Panc1 (cell line): ENCODE measurements at places on chromosomes 13 and 19. TPM values are rescaled to one million over a fixed set of nuclear protein-coding genes. Genes with fewer than 3 reads are reported as not detected.

- no peaks in the 10 kb centered on the region for H3K4me1 ChIP-seq
- no peak overlapping the region for H3K4me3 ChIP-seq
- no peaks in the 10 kb centered on the region for H3K36me3 ChIP-seq
- H3K27me3 ChIP-seq = no peaks in the 10 kb centered on the region
- DNase-seq = no peak
- no peak overlapping the region for H3K27ac ChIP-seq
These were observed 108.2 kb upstream of the RNF113B start for GRCh38 chr13:98285317-98285716.

DNA sequence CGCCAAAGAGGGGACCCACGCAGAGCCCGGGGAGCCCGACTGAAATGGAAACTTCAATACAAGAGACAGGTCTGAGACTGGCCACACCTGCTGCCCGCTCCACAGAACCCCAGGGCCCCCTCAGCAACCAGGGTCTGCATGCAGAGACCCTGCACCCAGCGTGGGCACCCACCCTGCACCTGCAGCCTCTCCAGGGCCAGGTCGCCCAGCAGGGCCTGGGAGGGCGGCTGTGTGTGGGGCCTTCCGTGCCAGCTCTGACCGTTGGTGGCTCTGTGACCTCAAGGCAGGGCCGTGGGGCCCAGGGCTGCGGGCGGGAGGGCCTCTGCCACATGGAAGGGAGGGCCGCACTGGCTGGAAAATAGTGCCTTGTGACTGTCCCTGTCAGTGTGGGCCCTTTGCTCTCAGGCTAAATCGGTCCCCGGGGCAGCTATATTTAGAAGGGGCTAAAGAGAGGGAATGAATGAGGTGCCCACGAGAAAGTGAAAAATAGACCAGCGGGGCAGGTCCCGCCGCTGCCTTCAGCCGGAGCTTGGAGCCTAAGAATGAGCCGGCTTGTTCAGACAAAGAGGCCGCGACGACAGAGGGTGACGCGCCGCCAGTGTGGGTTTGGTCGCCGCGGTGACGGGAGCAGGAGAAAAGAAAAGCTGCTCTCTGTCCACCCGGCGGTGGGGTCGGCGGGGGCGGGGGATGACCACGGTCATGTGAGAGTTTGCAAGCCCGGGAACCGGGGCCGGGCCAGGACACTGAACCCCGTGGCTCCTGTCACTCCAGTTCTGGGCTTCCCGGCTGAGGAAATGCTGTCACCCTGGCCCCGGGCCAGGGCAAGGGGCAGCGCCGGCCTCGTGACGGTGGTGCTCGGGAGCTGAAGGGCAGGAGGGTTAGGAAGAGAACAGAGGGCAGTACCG is 70.5 kb downstream of the GADD45B start:
- no peaks in the 10 kb centered on the region for H3K27me3 ChIP-seq
- no peak for DNase-seq
- H3K27ac ChIP-seq = peak overlapping the region; percentile 100
- H3K36me3 ChIP-seq = no peaks in the 10 kb centered on the region
- 0 out of 2 replicates have a peak overlapping the region, but pooled peaks have one; percentile 6 for H3K4me3 ChIP-seq

DNA sequence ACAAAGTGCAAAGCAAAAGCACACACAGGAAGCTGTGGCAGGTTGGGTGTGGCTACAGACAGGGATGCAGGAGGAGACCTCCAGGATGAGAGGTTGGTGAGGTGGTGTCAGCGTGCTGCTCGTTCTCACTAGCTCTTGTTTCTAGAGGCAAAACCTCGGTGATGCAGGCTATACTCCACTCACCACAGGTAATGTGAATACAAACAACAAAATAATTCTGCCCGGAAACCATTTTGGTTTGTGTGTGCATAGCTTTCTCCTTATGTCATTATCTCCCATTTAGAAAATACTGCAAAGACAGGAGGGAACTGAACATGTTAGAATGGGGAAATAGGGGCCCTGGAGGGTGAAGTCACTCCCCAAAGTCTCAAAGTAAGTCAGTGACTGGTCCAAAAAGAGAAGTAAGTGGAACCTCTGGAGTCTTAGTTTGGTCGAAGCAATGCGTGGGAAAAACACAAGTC is 9.4 kb downstream of the LCP1 start:
- no peaks in the 10 kb centered on the region for H3K36me3 ChIP-seq
- H3K4me3 ChIP-seq = no peak overlapping the region
- DNase-seq = no peak
- H3K27me3 ChIP-seq = no peaks in the 10 kb centered on the region; the same call in 1 of the 2 replicates
- no peak overlapping the region for H3K27ac ChIP-seq

- no peak overlapping the region for H3K4me3 ChIP-seq
- no peaks in the 10 kb centered on the region for H3K27me3 ChIP-seq
- DNase-seq = no peak
- no peak overlapping the region for H3K27ac ChIP-seq
- H3K4me1 ChIP-seq = no peaks in the 10 kb centered on the region
- no peaks in the 10 kb centered on the region for H3K36me3 ChIP-seq
These were observed 24.2 kb downstream of the SERP2 start for GRCh38 chr13:44397766-44398223.

DNA sequence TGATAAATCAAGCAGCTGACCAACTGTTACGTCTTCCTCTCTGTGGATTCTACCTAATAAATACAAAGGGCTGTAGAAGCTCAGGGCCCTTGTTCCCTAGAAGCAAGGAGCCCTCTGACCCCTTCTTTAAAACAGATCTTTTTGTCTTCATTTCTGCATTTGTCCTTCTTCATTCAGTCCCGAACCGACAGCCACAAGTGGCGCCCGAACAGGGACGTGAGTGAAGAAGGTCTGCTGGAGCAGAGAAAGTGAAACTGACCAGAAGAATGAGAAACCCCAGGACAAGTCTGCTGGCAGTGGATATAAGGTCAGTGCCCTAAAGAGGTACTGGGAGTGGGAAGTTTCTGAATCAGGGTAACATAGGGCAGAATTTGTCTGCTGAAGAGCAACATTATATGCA is 13.1 kb downstream of the ZNF773 start:
- H3K36me3 ChIP-seq = no peaks in the 10 kb centered on the region
- H3K4me3 ChIP-seq = no peak overlapping the region
- H3K4me1 ChIP-seq = no peaks in the 10 kb centered on the region
- no peaks in the 10 kb centered on the region for H3K27me3 ChIP-seq
- H3K27ac ChIP-seq = no peak overlapping the region

- no peak overlapping the region for H3K27ac ChIP-seq
- H3K4me3 ChIP-seq = no peak overlapping the region
- H3K4me1 ChIP-seq = no peaks in the 10 kb centered on the region
- no peaks in the 10 kb centered on the region for H3K27me3 ChIP-seq
- peak; percentile 33 for DNase-seq
These were observed 6.7 kb upstream of the PLIN4 start for GRCh38 chr19:4524808-4525562.

DNA sequence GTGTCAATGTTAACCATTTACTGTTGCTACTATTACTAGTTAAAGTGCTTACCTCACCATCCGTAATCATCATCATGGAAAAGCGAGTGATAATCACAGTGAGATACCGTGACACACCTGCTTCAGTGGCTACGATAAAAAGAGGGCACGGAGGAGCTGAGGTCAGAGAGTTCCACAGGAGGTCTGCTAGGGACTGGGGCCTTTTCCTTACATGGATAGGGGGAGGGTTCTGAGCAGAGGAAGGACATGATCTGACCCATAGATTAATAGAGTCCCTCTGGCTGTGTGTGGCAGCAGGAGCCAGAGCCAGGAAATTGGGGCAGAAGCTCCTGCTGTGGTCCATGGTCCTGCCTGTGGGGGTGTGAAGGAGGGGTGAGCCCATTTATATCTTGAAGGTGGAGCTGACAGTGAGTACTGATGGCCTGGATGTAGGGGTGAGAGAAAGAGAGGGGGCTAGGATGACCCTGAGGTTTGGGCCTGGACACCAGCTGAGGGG is 136.7 kb downstream of the SIPA1L3 start:
- H3K27me3 ChIP-seq = no peaks in the 10 kb centered on the region
- H3K27ac ChIP-seq = no peak overlapping the region
- no peaks in the 10 kb centered on the region for H3K4me1 ChIP-seq
- no peaks in the 10 kb centered on the region for H3K36me3 ChIP-seq

GRCh38 chr19:46713781-46714443 is 3.0 kb downstream of the PRKD2 start:
- no peaks in the 10 kb centered on the region for H3K27me3 ChIP-seq
- H3K36me3 ChIP-seq = peaks cover 5% of the 10 kb centered on the region; the same call in 1 of the 2 replicates
- DNase-seq = no peak
- H3K4me1 ChIP-seq = peaks cover 5% of the 10 kb centered on the region
- H3K4me3 ChIP-seq = peak overlapping the region; percentile 74

DNA sequence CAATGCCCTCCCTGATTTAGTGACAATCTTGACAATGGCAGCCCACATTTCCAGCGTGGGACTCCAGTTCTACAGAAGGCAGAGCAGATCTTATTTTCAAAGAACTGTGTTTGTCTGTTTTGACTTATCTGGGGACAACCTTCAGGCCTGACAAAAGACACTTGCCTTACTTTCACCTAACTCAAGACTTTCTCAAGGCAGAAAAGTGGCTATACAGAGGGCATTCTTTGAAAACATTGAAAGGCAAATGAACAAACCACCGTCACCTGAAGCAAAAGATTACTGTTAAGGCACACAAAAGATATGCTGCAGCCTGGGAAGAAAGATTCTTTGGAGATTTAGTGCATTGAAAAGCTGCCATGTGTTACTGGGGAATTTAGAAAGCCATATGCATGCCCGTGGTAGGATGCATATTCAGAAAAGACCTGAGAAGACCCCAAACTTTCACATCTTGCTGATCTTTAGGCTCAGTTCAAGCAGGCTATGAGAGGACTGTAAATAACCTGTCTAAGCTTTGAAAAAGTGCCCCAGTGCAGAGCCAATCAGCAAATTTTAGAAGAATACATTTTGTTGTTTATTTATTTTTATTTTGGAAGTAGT is 82.8 kb downstream of the TSC22D1 start:
- no peaks in the 10 kb centered on the region for H3K36me3 ChIP-seq
- no peak overlapping the region for H3K4me3 ChIP-seq
- no peak overlapping the region for H3K27ac ChIP-seq
- H3K27me3 ChIP-seq = no peaks in the 10 kb centered on the region
- H3K4me1 ChIP-seq = no peaks in the 10 kb centered on the region

DNA sequence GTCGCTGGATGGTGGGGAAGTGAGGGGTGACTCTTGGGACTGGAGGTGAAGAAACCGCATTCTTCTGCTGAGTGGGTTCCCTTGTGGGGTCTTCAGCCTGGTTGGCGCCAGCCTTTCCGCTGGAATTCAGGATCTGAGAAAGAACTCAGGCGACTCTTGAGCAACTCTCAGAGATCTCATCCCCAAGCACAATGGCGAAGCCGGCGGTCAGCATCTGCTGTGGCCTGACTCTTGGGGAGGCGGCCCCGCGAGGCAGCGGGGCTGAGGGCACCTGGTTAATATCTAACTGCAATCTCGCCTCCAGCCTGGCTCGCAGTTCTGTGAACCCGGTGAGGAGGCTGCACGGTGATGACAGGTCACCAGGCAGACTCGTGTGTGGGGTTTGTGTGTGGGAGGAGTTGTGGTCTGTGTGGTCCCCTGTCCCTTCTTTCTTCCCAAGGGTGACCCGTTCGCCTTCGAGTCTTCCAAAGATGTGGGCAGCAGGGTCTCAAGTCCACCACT is 883 bp downstream of the ZNF441 start:
- no peak for DNase-seq
- H3K27me3 ChIP-seq = no peaks in the 10 kb centered on the region
- H3K27ac ChIP-seq = peak overlapping the region; percentile 77
- no peaks in the 10 kb centered on the region for H3K36me3 ChIP-seq

DNA sequence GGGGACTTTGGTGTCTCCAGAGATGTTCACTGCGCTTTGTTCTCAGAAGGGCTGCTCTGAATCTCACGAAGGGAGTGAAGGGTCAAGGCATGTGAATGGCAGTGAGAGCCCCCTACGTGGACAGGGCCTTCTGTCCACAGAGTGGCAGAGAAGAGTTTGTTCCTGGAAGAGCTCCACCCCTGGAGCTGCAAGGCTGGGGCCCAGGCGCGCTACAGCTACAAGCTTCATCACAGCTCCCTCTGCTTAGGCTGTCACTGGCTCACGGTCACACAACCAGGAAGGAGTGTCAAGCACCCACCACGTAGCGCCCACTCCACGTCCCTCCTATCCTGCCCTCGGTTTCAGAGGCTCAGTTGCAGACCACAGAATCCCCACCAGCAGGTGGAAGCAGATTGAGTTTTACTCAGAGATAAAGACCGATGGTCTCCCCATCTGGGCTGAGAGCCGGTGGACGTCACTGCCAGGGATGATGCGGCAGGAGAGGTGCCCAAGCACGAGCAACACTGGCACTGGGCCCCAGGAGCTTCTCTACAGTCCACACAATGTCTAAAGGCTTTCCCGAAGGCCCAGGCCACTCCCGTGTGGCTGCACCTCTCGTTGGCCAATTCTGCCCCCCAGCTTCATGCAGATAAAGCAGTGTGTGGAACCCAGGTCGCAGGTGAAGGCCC is 23.0 kb upstream of the TFDP1 start:
- no peak for DNase-seq
- no peak overlapping the region for H3K4me3 ChIP-seq
- no peak overlapping the region for H3K27ac ChIP-seq
- no peaks in the 10 kb centered on the region for H3K4me1 ChIP-seq
- H3K36me3 ChIP-seq = no peaks in the 10 kb centered on the region

GRCh38 chr13:34748073-34748472 is 194.0 kb upstream of the NBEA start:
- H3K36me3 ChIP-seq = no peaks in the 10 kb centered on the region
- H3K4me3 ChIP-seq = no peak overlapping the region
- H3K27me3 ChIP-seq = no peaks in the 10 kb centered on the region
- DNase-seq = no peak

GRCh38 chr13:25928941-25929505 is 122.8 kb downstream of the SHISA2 start:
- H3K36me3 ChIP-seq = no peaks in the 10 kb centered on the region
- H3K27ac ChIP-seq = no peak overlapping the region
- DNase-seq = no peak
- H3K4me3 ChIP-seq = no peak overlapping the region

DNA sequence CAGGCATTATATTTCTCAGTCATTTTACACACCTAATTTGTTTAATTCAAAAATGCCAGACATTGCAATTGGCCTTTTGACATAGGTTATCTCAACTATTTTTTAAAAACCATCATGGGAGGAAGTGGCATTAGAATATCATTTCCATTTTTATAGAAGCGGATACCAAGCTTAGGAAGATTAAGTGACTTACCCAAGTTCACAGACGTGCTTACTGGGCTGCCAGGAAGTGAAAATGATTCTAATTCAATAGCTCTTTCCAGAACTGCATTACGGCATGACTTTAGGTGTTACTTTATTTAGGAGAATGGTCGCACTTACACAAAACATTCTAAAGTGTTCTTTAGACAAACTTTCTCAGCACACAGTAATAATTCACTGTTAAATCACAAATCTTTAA is 231.9 kb downstream of the KLF12 start:
- H3K27me3 ChIP-seq = no peaks in the 10 kb centered on the region
- no peak for DNase-seq
- no peaks in the 10 kb centered on the region for H3K36me3 ChIP-seq
- no peak overlapping the region for H3K27ac ChIP-seq

- no peak overlapping the region for H3K27ac ChIP-seq
- DNase-seq = no peak
- peaks cover 4% of the 10 kb centered on the region; the same call in 1 of the 2 replicates for H3K27me3 ChIP-seq
These were observed 16.0 kb downstream of the FGF9 start for GRCh38 chr13:21686751-21687391.

CYP2A7 gene
- not detected for total RNA-seq
